ENCODE measurements at places on chromosomes 7 and 10.

GRCh38 chr10:94225589-94225988 lies 137.2 kb downstream of the NOC3L start:
- DNase-seq: no peak

DNA sequence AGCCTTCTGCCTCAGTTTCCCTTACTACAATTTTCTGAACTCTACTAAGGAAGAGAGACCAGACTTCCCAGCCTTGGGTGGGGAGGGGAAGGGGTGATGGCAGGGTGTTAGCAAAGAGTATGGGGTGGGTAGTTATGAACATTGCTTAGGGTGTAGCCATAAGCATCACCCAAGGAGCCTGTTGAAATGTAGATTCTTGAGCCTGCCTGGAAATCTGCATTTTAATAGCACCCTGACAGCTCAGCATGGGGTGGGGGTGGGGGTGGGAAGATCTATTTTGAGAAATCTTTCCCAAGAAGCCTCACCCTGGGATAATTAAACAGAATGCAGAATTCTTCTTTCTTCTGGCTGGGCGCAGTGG lies 164.8 kb downstream of the NRF1 start:
- no peak for DNase-seq

GRCh38 chr7:158820656-158821055 lies 8.7 kb downstream of the ESYT2 start:
- no peak for DNase-seq

GRCh38 chr7:18117482-18117881 lies 89.8 kb upstream of the PRPS1L1 start:
- DNase-seq: no peak

DNA sequence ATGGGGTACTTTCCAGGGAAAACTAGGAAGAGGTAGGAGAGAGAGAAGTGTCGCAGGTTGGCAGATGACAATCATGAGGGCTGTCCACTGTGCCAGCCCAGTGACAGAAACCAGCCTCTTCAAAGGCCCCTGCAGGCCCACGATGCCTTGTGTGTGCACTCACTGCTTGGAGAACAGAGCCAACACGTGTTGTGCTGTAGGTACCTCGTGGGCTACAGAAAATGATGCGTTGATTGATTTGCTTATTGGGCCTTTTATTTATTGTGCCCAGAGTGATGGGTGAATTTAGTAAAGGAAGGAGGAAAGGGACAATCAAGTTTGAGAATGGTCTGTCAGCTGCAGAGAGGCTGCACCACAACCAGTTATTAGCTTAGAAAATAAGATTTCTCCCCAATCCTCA lies 215.1 kb downstream of the PLXNA4 start:
- DNase-seq: no peak

DNA sequence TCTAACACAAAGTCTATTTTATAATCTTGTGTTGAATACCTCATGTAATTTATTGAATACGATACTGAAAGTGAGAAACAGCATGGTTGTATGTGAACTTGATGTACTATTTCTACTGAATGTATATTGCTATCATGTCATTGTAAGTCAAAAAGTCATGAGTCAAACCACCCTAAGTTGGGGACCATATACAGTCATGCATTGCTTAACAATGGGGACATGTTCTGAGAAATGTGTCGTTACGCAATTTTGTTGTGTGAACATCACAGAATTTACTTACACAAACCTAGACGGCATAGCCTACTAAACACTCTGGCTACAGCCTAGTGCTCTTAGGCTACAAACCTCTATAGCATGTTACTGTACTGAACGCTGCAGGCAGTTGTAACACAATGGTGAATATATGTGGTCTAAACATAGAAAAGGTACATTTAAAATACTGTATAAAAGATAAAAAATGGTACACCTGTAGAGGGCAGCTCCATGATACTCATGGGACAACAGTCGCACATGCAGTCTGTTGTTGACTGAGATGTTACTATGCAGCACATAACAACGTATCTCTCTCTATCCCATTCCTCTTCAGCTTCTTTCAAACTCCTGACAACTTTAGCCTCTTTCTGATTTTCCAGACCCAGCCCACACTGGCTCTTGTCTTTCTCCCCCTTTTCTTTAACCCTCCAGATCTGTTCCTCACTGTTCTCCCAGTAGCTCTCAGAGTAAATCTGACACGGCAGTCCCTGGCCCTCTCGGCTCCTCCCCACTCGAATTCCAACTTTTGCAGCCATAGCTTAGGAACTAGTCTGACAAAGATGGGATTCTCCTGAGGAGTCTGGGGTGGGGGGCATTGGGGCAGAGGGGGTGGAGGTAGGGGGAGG lies 90.1 kb downstream of the SNX10 start:
- no peak for DNase-seq

DNA sequence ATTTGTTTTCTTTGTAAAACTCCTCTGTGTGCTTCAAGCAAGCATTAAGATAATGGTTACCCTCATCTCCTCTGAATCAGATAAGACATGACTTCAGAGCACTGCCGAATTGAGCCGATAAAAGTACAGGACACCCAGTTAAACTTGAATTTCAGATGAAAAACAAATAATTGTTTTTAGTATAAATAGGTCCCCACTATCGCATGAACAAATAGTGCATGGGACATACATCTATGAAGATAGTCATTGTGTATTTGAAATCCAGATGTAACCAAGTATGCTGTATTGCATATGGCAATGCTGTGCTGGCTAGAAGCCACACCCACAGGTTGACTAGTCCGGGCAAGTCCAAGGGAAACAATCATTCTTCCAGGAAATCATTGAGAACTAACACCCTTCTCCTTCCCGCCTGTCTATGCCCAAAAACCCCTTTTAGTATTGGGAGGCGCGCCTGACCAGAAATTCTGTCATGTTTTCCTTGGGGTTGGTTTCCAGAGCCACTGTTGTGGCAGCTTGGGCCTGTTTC lies 12.6 kb upstream of the FGFR2 start:
- no peak for DNase-seq

GRCh38 chr10:77144656-77145055 lies 493.0 kb downstream of the KCNMA1 start:
- no peak for DNase-seq

DNA sequence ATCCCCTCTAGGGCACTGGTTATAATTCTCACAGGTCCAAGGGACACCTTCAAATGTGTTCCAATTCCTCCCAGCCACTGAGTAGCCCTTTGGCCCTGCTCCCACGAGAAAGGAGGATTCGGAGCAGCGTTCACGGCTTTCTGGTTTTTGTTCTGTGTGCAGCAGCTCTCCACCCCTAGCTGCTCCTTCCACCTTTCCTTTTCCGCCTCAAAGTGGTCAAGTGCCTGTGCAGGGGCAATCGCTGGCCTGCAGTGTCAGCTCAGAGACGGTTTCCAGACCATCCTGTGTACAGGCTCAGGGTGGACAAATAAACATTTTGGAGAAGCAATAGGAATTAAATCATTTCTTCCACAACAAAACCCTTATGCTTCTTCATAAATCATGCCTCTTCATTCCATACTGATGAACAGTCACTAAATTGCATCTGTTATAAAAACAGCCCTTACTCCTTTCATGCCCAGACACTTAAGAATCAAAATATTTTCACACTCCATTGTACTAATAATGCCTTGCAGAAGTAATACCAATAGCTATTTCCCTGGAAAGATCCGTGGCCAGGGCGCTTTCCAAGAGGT lies 1.1 kb downstream of the KIAA1549 start:
- DNase-seq: no peak
